Neural crest cell (in vitro differentiated cells): ENCODE measurements at places on chromosomes 12 and 14.

DNA sequence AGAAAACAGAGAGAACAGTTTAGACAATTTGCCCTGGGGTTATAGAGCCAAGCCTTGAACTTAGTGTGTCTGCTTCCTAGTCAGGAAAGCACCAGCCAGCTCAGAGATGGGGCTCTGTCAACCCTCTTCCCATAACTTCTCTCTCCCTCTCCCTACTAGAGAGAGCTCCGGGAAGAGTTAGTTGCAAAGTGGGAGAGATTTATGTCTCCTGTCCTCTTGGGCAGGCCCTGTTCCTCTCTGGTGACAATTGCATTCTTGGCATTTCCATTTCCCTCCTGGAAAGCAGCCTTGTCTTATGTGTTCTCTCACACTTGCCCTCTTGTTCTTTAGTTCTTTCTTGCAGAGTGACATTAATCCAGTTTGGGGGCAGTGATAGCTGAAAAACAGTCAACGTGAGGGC lies 42.1 kb upstream of the TUNAR start:
- DNase-seq = no peak

GRCh38 chr14:56581041-56581727 lies 1.6 kb downstream of the TMEM260 start:
- no peak for DNase-seq

GRCh38 chr12:51818566-51819300 lies 29.8 kb downstream of the FIGNL2 start:
- no peak for DNase-seq

GRCh38 chr14:81831128-81831820 lies 297.6 kb upstream of the SEL1L start:
- DNase-seq = no peak

GRCh38 chr14:77347751-77348150 lies 26.9 kb downstream of the GSTZ1 start:
- no peak for DNase-seq
